ENCODE measurements at places on chromosomes 6 and 20. TPM values are rescaled to one million over a fixed set of nuclear protein-coding genes. Genes with fewer than 3 reads are reported as not detected.

DNA sequence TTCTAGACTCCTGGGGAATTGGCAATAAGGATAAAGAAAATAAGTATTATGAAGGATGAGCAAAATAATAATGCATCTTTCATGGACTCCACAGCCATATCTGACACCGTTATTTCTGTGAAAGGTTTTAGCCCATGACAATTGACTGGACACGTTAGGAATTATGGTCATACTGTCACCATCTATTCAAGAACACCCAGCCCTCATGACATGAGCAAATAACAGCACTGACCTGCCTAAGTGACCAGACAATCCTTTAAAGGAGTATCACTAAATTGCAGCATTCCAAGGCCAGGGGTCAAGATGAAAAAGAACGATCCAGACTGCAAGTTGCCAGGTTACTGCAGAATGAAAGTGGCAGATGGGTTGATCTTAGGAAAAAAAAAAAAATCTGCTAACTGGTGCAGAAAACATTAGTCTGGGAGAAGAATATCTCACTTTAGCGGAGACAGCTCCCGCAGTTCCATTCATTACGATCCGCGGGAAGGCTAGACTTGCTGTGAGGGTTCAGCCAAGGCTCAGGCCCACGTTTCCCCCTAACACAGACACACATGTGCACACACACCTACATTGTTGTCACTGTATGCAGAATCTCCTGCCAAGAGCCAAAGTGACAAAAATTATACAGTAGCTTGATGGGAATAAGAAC, 237.7 kb upstream of the AGPAT4 start:
- no peaks in the 10 kb centered on the region for H3K4me1 ChIP-seq
- H3K4me3 ChIP-seq, result no peak overlapping the region
- H3K27ac ChIP-seq, result no peak overlapping the region
- no peak for DNase-seq
- no peaks in the 10 kb centered on the region for H3K36me3 ChIP-seq

- peaks cover 5% of the 10 kb centered on the region for H3K36me3 ChIP-seq
- no peak overlapping the region for H3K27ac ChIP-seq
- no peaks in the 10 kb centered on the region for H3K4me1 ChIP-seq
- H3K4me3 ChIP-seq, result no peak overlapping the region
- no peak for DNase-seq
Measured at GRCh38 chr20:1363522-1363921, 29.3 kb downstream of the FKBP1A start.

- DNase-seq, result no peak
- H3K36me3 ChIP-seq, result no peaks in the 10 kb centered on the region
- no peak overlapping the region for H3K27ac ChIP-seq
Measured at GRCh38 chr6:159342146-159342545, 172.9 kb downstream of the FNDC1 start.

- no peak for DNase-seq
- no peak overlapping the region for H3K4me3 ChIP-seq
- H3K27ac ChIP-seq, result no peak overlapping the region
- no peaks in the 10 kb centered on the region for H3K36me3 ChIP-seq
Measured at GRCh38 chr6:143399775-143400174, 50.7 kb downstream of the ADAT2 start.

- H3K4me3 ChIP-seq, result no peak overlapping the region
- DNase-seq, result no peak
- H3K4me1 ChIP-seq, result peaks cover 5% of the 10 kb centered on the region
- H3K27ac ChIP-seq, result no peak overlapping the region
- no peaks in the 10 kb centered on the region for H3K36me3 ChIP-seq
Measured at GRCh38 chr6:26296857-26297648, 67.9 kb upstream of the BTN3A2 start.

DNA sequence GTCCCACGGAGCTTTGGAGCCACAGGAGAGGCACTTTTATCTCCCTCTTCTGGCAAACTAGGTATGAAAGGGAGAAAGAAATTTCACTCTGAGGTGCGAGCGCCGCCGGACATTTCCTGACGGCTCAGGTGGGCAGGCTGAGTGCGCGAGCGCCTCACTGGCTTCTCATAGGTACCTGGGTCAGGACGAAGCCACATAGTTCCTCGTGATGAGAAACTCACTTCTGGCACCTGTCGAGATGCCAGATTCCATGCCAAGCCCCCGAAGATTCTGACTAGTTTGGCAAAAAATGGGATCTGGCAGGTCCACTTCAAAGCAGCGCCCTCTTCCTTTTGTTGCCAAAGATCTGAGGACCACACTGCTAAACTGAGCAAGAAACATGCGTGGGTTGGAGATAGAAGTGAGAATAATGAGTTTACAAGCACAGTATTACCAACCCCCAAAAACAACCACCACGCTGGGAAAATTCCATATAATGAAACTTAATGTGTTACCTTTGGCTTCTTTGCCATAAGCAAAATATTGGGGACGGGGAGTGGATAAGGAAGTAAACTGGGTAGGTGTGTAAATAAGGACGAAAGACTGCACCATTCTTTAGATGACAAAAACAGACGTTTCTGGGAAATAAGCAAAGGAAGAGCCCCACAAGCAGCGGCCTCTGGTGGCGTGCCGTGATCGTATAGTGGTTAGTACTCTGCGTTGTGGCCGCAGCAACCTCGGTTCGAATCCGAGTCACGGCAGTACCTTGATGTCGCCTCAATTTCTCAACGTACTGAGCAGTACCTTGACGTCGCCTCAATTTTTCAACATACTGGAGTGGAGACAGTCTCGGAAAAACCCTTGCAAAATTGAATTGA, 89.8 kb upstream of the PRSS16 start:
- no peaks in the 10 kb centered on the region for H3K36me3 ChIP-seq
- peaks cover 41% of the 10 kb centered on the region for H3K4me1 ChIP-seq
- H3K27me3 ChIP-seq, result no peaks in the 10 kb centered on the region

DNA sequence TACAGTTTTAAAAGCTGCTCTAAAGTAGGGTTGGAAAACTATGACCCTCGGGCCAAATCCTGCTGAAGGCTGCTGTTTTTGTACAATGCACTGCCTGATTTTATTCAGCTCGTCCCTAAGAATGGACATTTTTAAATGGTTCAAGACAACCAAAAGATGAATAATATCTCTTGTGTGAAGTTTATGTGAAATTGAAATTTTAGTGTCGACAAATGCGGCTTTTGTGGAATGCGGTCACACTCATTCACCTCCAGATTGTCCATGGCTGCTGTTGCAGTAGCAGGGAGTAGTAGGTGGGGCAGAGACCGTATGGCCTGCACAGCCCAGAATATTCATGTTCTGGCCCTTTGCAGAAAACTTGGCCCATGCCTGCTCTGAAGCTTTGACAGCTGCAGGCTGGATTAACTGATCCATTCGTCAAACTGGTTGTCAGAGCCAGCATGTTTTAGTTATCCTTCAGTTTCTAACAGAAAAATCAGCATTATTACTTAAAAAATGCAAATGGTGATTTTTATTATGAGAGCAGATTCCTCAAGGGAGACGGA, 91.6 kb downstream of the PSMG4 start:
- H3K27me3 ChIP-seq, result no peaks in the 10 kb centered on the region
- H3K4me3 ChIP-seq, result no peak overlapping the region
- no peak overlapping the region for H3K27ac ChIP-seq
- no peaks in the 10 kb centered on the region for H3K36me3 ChIP-seq

DNA sequence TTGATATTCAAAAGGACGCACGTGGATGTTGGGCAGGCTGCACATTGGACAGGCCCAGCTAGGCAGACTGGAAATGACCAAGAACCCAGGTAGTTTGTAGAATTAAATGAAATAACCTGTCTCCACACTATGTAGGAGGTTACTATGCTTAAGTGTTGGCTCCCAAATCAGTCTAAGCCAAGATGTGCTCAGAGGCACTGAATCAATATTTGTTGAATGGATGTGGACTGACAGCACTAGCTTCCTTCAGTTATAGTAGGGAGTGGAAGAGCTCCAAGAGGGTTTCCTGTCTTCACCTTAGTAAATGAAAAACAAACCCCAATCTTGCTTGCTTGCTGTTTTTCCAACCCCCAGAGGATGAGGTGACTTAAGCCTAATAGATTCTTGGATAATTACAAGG, 180.5 kb downstream of the JARID2 start:
- no peaks in the 10 kb centered on the region for H3K36me3 ChIP-seq
- DNase-seq, result no peak
- H3K27me3 ChIP-seq, result no peaks in the 10 kb centered on the region
- H3K4me1 ChIP-seq, result no peaks in the 10 kb centered on the region
- H3K27ac ChIP-seq, result no peak overlapping the region

- H3K27ac ChIP-seq, result peak overlapping the region; percentile 67
- H3K27me3 ChIP-seq, result no peaks in the 10 kb centered on the region
- peaks cover 2% of the 10 kb centered on the region for H3K4me1 ChIP-seq
- no peaks in the 10 kb centered on the region for H3K36me3 ChIP-seq
Measured at GRCh38 chr6:27250277-27251111, 3.0 kb downstream of the PRSS16 start.

The HMGCLL1 gene
- total RNA-seq, result not detected

The EGFL8 gene
- total RNA-seq, result 29.0 TPM
